ENCODE measurements at places on chromosomes 1 and 21.

GRCh38 chr1:54997711-54997986 is 1.1 kb upstream of the BSND start:
- DNase-seq: no peak

DNA sequence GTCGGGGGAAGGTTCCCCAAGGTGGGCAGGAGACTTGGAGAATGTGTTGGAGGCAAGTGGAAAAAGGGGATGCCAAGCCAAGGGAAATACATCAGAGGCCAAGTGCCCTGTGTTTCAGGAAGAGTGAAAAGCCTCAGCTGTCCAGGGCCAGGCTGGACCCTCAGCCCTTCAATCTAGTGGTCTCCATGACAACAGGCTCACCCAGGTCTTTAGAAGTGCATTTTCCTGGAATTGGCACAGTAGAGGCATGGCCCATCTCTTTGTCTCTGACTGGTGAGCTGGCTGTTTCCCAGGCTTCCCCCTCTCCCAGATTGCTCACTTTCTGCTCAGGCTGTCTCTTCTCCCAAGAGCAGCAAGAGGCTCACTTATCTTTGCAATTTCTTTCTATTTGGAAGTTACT is 10.4 kb upstream of the RHBG start:
- DNase-seq: no peak

DNA sequence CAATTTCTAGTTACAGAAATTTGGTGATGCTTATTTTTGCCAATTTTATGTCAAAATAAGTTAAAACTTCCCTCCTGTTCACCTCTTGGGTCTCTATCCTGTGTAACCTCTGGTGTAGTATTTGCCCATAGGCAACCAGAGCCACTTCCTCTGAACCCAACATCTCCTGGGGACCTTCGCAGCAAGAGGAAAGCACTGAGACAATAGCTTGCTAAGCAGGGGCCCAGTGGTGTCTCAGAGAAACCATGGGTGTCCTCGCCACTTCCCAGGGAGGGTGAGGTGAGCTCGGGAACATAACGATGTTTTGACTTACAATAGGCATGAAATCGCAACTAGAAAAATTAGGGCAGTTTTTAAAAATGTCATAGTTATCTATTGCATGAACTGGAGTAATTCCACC is 56.4 kb upstream of the SCCPDH start:
- DNase-seq: no peak

DNA sequence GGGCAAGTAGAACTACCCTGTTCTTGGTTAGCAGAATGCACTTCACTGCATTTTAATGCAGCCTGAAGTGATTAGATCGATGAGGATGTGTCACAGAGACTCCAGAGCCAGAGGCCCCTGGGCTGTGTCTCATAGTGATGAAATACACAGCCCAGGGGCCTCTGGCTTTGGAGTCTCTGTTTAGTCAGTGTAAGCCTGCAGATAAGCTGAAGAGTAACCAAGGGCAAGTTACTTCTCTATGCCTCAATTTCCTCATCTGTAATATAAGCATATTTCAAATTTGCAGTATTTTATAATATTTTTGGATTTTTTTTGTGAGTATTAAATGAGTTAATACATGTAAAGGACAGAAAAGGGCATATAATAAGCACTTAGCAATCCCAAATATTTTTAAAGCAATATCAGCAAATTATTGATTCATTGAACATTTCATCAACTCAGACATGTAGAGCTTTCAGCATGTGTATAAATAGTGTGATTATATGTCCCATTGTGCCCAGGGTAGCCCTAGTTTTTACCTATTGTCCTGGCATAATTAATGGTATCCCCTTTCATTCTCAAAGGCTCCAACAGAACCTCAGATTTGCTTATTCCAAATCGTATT is 23.6 kb upstream of the APOBEC4 start:
- DNase-seq: no peak

DNA sequence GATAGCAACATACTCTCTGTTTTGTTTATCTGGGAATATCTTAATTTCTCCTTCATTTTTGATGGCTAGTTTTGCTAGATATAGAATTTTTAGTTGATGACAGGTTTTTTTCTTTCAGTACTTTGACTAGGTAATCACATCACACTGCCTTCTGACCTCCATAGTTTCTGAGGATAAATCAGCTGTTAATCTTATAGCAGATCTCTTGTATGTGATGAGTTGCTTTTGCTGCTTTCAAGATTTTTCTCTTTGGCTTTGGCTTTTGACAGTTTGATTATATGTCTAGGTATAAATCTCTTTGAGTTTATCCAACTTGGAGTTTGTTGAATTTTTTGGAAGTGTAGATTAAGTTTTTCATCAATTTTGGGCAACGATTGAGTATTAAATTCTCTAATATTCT is 142.6 kb downstream of the ZNF644 start:
- no peak for DNase-seq

GRCh38 chr1:98280049-98280448 is 359.2 kb upstream of the DPYD start:
- DNase-seq: no peak

- no peak for DNase-seq
These were observed at the start of gene TFAP2E for GRCh38 chr1:35573198-35574124. Gene TFAP2E, plus strand, starts transcription at chr1:35573314. Its CDS starts 264 bp downstream, at chr1:35573578.

DNA sequence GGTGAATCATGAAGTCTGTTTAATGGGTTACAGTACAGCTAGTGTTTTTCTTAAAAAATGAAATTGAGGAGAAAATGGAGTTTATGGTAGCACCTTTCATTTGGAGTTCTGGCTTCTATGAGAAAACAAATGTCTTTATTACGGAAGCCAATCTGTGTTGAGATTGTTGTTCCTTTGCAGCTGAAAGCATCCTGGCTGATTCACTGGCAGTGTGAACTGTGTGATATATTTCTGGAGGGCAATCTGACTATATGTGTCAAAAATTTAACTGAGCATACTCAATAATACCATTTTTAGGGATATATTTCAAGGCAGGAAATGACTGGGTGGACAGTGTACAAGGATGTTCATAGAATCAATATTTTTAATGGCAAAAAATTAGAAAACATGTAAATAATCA is 46.6 kb upstream of the LYST start:
- no peak for DNase-seq

DNA sequence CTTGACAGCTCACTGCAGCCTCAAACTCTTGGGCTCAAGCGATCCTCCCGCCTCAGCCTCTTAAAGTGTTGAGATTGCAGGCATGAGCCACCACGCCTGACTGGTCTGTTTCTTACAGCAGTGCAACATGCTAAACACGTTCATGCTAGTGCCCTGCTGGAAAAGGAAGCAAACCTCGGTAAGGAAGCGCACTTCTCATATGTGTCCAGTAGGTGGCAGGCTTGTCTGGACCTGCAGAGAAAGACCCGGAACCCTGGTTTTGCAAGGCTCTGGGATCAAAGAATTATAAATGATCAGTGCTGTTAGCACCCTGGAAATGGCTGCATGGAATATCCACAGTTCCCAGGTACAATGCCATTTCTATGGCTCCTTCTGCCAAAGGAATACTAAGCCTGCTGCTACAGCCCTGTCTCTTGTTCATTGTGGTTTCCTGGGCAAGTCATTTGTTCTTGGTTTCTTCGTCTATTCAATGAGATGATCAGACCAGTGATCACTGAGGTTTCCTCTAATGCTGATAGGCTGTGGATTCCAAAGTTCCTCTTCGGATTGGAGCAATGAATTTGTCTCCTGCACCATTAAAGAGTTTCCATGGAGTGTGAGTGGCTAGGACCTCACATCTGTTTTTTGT is 15.9 kb downstream of the RNU5D-1 start:
- DNase-seq: peak; percentile 36

DNA sequence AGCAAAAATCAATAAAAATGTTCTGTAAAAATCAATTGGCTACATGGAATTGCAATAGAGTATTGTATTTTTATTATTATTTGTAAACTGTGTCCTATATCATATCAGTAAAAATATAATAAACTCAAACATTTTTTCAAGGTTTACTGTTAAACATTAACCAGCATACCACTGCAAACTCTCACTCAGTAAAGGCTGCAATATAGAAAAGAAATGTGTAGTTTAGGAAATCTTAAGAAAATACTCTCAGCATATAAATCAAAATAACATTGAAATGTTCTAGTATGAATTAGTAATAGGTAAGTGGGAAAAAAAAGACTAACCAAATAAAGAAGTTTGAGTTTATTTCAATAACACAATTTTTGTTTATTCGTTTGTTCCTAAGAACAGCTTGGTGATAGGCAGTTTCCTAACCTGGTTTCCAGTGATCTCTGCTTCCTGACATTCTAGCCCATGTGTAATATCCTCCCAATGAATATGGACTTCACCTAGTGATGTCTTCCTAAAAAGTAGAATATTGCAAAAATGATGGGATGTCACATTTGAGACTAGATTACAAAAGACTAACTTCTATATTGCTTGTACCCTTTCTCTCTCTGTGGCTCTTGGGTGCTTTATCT is 870.1 kb downstream of the BRINP3 start:
- no peak for DNase-seq

DNA sequence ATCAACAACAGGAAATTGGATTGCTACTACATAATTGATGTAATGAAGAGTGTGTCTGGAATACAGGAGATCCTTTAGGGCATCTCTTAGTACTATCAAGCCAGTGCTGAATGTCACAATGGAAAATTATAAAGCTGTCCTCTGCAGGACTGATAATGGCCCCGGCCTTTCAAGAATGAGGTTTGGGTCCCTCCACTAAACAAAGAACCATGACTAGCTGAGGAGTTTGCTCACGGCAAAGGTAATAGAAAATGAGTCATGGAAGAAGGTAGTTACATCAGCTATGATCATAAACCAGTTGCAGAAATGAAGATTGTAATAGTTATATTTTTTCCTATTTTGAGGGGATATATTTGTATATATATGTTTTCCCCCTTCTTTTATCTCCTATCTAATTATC is 145.8 kb downstream of the KCNJ6 start:
- no peak for DNase-seq

GRCh38 chr1:208979776-208980175 is 603.7 kb upstream of the CAMK1G start:
- DNase-seq: no peak

- DNase-seq: no peak
These were observed 1.1 kb downstream of the CR2 start for GRCh38 chr1:207455183-207455754.

- no peak for DNase-seq
These were observed 189.9 kb upstream of the CACYBP start for GRCh38 chr1:174809755-174810280.

- DNase-seq: no peak
These were observed 17.4 kb downstream of the DYNLT5 start for GRCh38 chr1:66769512-66770229.

DNA sequence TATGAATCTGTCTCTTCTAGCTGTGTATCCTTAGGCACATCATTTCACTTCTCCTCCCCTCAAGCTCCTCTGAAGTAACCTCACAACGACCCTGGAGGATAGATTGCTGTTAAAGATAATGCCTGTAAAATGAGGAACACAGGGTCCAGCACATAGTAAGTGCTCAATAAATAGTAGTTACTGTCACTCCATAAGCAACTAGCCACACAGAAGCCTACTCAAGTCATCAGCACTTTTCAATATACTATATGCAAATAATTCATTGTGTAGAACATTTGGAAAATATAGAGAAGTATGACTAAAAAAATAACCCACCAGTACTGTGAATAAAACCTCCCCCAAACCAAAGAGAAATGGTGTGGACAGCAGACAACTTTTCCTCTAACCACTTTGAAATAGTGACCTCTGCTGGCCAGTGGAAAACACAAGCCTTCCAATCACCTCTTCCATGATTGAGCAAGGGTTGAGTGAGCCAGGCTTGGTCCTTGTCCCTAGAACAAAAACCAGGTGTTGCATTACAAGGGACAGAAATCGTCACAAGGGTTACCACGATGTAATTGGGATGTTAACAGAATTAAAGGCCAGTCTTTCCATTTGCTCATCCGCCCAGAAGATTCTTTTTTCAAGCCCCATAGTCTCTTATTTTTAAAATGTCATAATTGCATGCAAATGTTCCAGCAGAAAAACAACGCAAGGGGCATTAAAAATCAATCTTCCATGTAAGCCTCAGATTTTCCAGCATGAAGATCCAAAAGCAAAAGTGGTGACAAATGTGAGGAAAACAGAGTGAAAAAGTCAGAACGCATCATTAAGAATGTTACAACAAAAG is 15.7 kb upstream of the GLIS1 start:
- no peak for DNase-seq

DNA sequence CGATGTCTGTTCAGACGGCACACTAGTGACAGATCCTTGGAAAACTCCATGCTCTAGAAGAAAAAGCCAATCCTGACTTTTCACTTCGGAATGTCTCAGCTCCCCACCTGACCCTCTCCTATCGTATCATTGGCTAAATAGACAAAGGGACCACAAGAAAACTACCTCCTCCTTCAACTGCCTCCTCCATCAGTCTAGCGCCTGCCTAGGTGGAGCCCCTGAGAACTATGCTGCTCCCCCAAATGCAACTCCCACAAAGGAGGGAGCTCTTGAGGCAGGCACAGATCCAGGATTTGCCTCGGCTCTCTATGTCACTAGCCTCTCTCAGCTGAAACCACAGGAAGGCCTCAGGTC is 148.4 kb downstream of the TOMM20 start:
- no peak for DNase-seq

DNA sequence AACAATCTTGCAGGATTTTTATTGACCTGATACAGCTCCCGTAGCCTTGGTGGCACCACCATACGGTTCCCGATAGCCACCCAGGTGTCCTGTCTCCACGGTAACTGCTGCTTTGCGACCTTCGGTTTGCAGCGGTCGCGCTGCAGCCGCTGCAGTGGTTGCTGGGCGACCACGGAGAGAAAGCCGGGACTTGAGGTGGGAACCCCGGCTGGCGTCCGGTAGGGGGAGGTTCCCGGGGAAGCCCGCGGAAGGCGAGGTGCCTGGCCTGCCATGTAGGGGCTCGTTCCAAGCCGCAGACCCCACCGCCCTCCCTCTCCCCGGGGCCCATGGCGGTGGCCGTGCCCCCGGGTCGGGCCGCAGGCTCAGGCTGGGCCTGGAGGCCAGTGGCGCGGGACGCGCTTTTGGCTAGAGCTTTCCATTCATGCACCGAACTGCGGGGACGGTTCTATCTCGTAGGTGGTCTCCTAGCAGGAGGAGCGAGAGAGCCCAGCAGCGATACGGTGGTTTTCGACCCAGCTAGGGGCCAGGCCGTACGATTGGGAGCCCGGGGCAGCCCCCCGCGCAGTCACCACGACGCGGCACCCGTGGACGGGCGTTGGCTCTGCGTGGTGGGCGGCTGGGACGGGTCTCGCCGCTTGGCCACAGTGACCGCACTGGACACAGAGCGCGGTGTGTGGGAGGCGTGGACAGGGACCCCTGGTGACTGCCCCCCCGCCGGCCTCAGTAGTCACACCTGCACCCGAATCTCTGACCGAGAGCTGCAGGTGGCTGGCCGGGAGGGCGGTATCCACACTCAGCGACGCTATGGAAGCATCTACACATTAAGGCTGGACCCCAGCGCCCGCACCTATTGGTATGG is at the start of gene KLHDC9:
TSS of gene KLHDC9 (plus strand) at position 152 of the 859 bp plus-strand sequence. CDS start at position 327, 175 bp downstream.
- DNase-seq: peak; percentile 42

Data from stimulated activated CD4-positive, alpha-beta T cell treated with anti-CD3 and anti-CD28 coated beads, Interleukin-4, amount 100 ng/mL, for 4 hours (primary cell).